ENCODE measurements at places on chromosomes 7 and 10.
A peak's percentile ranks its signal among the peaks of the same experiment; 100 is the strongest.

GRCh38 chr10:97517778-97518300 lies 19.1 kb downstream of the UBTD1 start:
- DNase-seq, result no peak

DNA sequence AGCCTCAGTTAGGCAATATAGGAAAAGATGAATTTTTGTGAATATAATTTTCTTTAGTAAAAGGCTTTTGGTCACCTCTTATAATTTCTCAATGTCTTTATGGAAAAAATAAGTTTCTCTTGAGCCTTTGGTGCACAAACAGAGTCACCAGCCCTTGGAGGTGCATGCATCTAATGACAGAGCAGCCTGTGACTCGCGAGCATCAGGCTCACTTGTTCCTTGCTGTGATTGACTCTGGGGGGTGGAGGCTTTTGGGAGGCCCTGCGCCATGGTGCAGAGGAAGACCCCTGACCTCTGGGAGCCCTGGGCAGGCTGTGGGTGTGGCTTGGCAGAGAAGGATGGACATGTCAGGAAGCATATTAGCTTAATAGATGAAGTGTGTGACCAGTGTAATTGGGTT lies 60.2 kb downstream of the FIGNL1 start:
- DNase-seq, result no peak

GRCh38 chr10:3972460-3973301 lies 187.7 kb upstream of the KLF6 start:
- DNase-seq, result no peak

- no peak for DNase-seq
Observed at GRCh38 chr10:57535306-57535705, 732.4 kb downstream of the IPMK start.

DNA sequence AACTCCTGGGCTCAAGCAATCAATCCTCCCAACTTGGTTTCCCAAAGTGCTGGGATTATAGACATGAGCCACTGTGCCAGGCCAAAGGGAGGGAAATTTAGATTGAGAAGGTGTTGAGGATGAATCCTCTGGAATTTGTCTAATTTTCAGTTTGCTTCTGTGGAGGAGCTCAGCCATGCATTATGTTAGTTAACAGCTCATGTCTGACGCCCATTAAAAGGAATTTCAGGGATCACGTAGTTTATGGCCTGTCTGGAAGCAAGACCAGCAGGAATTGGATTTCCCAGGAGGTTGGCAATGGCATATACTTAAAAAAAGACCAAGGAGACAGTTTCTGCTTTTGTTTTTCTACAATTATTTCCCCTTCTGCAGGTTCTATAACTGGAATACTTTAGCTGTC lies 165.7 kb downstream of the OTUD1 start:
- no peak for DNase-seq

DNA sequence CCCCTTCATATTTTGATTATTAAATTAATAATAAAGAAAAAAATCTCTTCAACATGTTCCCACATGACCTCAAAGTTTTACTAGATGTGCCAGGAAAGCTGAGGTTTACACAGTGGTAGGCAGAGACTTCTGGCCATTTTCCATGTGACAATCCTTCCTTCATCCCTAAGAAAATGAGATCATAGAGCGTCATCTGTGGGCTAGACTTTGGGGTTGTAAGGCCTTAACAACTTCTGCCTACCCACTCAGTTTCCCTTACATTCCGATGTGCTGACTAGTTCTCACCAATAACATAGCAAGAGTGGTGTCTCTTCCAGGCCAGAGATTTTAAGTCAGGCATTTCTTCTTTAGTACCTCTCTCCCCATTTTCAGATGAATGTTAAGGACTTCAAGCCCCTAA lies 171.1 kb upstream of the PHF14 start:
- peak; percentile 85 for DNase-seq
